Stimulated activated CD4-positive, alpha-beta T cell treated with anti-CD3 and anti-CD28 coated beads, Interleukin-4, amount 100 ng/mL, for 4 hours (primary cell): ENCODE measurements at places on chromosomes 3 and 15.

DNA sequence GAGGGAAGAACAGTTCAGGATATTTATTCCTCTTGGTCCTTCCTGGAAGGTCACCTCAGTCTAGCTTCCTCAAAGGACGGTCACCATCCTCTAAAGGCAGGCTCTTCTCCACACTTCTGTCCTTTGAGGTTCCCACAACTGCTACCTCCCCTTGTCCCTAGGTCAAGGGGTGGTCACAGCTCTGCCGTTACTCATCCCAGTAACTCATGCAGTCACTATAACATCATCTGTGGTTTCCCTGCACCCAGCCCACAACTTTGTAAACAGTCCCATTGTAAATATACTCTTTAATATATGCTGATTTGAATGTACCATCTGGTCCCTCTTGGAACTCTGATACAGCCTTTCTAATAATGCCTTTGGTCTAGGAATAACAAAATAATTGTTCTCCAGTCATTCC, 887.4 kb downstream of the FHIT start:
- no peak for DNase-seq

GRCh38 chr3:181330257-181330656, 340.7 kb upstream of the DNAJC19 start:
- no peak for DNase-seq

GRCh38 chr3:197022405-197023231, 7.0 kb downstream of the MELTF start:
- no peak for DNase-seq

DNA sequence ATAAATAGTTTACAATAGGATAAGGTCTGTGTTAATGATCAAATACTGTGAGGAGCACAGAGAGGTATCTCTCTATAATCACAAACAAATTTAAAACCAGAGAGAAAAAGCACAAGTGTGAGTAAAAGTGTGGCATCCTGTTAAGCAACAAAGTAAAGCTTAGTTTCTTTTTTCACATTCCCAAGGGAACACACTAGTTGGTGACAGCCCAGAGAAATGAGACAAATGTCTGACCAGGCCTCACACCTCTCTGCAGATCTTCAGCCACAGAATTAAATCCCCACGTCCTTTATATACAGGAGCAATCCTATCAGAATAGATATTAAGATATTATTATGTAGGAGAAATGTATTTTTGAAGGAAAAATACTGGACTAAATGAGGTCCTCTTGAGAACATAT, 2.7 kb downstream of the FBN1 start:
- DNase-seq = no peak

GRCh38 chr15:50108461-50108860, 10.6 kb downstream of the ATP8B4 start:
- DNase-seq = no peak

DNA sequence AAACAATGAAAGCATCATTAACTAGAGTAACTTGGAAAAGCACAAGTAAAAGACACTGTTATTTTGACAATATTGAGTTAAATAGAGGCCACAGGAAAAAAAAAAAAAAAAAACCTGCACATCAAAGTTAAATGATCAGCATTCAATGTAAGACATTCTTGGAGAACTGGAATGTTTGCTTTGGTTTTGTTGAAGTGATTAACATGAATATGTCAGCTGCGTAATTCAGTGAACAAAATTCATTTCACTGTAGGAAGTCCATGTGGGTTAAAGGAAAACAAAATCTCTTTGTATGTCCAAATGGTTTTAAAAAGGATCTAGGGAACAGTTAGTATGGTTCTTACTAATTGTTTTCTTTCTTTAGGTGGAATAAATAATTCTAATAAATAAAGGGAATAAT, 252.8 kb upstream of the CNTN6 start:
- DNase-seq = no peak

- no peak for DNase-seq
Measured at GRCh38 chr15:63523306-63523990, 19.1 kb downstream of the USP3 start.

DNA sequence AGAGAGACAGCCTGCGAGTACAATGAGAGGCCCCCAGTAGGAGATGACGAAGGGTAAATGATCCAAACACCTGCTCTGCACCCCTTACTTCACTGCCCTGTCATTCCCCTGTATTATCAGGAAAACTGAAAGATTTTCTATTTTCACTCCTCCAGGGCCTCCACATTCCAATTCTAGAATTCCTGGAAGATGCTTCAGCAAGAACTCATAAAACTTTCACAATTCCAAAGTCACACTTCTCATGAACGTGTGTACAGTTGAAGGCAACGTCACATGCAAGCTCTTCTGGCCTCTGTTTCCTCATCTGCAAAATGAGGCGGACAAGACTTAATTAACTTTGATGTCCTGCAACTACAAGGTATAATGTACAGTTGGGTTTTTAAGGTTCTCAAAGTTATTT, 62.8 kb upstream of the SPATA12 start:
- no peak for DNase-seq

DNA sequence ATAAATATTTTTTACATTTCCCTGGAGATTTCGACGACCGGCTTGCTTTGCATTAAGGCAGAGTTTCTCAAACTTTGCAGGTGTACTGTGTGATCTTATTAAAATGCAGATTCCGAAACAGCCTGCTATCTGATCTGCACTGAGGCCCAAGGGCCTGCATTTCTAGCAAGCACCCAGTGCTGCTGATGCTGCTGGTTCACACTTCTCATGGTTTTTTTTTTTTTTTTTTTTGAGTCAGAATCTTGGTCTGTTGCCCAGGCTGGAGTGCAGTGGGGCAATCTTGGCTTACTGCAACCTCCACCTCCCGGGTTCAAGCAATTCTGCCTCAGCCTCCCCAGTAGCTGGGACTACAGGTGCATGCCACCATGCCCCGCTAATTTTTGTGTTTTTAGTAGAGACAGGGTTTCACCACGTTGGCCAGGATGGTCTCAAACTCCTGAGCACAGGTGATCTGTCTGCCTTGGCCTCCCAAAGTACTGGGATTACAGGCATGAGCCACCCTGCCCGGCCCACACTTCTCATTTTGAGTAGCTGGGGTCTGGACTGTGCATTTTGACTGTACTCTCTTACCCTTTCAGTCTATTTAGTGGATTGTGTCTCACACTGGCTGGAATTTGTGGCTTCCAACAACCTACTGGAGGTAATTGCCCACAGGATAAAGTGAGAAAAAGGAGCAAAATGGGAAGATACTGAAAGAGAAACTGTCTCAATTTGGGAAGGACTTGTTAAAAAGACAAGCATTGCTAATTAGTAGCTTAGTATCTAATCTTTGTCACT, 94.1 kb downstream of the ITPR1 start:
- DNase-seq = no peak

GRCh38 chr3:151087648-151088047, 2.2 kb downstream of the MED12L start:
- DNase-seq = no peak

- DNase-seq = no peak
Measured at GRCh38 chr3:59811160-59811559, 761.3 kb upstream of the CFAP20DC start.

- DNase-seq = no peak
Measured at GRCh38 chr3:152403632-152404066, 134.9 kb downstream of the MBNL1 start.

DNA sequence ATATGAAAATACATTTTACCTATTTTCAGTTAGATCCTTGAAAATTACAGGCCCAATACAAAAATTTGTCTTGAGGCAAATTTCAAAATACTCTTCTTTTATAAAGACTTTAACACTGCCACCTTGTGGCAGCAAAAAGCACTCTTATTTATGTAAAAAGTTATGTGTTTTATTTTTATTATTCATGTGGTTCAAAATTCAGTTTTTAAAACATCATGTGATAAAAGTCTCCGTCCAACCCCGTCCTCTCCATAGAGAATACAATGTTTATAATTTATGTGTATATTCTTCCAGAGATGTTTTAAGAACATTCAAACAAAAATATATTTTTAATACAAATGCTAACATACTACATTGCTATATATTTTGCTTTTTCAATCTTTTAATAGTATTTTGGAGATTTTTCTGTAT, 36.9 kb upstream of the TRIM59 start:
- DNase-seq = no peak

DNA sequence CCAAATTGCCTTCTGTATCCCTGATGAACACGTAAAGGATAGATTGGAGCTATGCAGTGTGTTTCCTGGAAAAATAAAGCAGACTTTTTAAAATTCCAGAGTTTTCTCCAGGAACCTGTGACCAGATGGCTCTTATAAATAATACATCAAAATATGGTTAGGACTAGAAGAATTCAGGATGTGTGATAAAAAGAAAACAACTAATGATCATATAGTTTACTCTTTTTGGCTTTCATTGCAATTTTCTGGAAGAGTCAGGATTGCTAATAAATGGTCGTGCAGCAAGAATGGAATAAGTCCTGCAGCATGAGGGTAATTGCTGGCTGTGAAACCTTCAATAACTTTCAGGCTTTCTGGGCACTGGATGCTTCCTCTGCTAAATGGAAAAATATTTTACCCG, 30.2 kb upstream of the DENND4A start:
- DNase-seq = no peak

GRCh38 chr3:9045371-9045770, 82.1 kb upstream of the RAD18 start:
- DNase-seq = no peak

- DNase-seq = no peak
Measured at GRCh38 chr3:49399461-49399860, 12.3 kb downstream of the RHOA start.

GRCh38 chr3:72722930-72723726, 125.1 kb downstream of the SHQ1 start:
- no peak for DNase-seq

DNA sequence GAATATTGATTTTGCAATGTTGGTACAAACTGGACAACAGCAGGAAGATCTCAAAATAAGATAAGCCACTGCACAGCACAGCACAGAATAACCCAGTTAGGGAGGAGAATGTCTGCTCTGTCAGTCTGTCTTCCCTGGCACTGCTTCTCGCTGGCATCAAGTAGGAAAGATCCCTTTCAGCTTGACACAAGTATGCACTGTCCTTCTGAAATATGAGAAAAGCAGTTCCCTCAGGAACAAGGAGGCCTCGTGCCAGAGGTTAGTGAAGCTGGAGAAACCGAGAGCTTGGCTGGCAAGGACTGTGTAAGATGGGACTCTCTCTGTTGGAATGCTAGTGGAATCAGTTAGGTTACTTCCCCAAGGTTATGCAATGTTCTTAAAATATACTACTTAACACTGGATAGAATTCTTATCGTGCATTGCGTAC, 59.1 kb downstream of the FMN1 start:
- DNase-seq = no peak

GRCh38 chr15:68061171-68061570, 7.1 kb downstream of the PIAS1 start:
- DNase-seq = no peak

DNA sequence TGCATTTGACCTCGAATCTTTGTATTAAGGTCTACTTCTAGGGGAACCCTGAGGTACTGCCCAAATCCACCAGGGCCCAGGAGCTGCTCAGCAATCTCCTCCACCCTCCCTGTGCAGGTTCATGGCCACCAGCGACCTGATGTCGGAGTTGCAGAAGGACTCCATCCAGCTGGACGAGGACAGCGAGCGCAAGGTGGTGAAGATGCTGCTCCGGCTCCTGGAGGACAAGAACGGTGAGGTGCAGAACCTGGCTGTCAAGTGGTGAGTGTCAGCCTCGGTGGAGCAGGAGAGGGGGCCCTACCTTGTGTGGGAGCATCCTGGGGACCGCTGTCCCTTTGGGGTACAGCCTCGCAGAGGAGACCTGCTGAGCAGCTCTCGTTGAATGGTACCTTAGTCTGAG, 6.9 kb downstream of the CAND2 start:
- no peak for DNase-seq

DNA sequence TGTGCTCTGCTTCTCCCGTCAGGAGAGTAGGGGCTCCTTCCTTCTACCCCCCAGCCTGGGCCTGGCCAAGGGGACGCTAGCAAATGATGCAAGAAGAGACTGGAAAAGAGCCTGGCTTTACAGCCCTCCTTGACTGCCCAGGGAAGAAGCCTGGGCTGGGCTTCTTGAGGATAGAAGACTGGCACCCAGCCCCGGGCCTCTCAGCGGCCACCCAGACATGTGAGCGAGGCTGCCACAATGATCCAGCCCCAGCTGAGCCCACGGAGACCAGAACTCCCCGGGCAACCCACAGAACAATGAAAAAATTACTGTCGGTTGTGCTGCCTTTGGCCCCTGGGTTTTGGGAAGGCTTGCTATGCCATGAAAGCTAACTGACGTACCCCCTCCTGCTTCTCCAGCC, 100.6 kb upstream of the PRR20G start:
- no peak for DNase-seq

DNA sequence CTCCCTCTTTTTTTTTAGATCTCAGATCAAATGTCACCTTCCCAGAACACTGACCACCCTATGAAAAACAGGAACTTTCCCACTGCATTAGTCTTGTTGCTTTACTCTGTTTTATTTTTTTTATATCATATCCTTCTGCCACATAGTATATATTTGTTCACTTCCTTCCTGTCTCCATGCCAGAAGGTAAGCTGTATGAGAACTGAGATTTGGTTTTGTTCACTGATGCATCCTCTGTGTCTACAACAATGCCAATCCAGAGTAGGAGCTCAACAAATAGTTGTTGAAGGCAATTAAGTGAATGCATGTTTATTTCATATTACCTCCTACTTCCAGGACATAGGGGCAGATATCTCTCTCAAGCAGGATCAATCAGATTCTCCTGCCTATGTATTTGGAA, 114.4 kb downstream of the TPRG1 start:
- DNase-seq = no peak

DNA sequence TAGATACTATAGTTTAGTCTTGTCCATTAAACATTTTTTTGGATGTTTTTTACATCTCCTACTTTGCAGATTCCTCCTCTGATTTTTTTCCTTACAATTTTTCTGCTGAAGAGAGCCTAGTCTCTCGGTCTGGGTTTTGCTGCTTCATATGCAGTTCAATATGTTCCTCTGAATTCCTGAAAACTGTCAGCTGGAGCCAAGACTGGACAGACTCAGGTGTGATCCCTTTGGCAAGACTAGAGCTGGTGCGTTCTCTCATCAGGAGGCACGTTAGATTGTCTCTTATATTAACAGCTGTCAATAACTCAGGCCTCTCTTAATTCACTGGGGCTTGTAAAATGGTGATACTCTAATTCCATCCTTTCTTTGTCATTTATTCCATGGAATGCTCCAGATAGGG, 13.4 kb upstream of the GHRL start:
- DNase-seq = no peak

DNA sequence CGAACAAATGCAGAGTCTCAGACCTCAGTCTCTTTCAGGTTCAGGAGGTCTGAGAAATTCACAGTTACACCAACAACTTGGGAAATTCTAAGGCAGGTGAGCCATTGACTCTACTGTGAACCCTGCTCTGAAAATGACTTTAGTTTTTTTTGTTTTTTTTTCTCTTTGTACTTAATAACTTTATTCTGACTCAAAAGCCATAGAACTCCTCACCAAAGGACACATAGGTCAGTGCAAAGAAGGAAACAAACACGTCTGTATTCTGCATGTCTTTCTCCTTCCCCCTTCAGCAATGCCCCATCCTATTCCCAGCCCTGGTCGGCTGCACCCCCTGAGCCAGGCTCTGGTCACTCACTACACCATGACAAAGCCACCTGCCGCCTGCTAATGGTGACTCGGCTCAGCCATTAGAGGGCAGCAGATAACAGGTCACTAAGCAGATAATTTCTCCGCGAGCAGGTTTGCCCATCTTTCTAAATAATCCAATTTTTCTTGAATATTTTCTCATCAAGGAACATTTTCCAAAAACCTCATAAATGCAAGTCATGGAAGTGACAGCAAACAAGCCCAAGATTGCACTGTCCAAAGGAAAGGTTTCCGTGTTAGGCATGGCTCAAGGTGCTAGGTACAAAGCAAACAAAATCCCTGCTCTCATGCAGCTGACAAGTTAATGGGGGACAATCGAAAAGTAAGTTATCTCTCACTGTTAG, 37.7 kb downstream of the TM4SF4 start:
- no peak for DNase-seq

- no peak for DNase-seq
Measured at GRCh38 chr15:23072633-23073032, 33.3 kb upstream of the TUBGCP5 start.
